Glutamatergic neuron (in vitro differentiated cells): ENCODE measurements at places on chromosomes 6 and 20.

- no peak for DNase-seq
Measured at GRCh38 chr20:17430125-17430950, 100.8 kb downstream of the BFSP1 start.

DNA sequence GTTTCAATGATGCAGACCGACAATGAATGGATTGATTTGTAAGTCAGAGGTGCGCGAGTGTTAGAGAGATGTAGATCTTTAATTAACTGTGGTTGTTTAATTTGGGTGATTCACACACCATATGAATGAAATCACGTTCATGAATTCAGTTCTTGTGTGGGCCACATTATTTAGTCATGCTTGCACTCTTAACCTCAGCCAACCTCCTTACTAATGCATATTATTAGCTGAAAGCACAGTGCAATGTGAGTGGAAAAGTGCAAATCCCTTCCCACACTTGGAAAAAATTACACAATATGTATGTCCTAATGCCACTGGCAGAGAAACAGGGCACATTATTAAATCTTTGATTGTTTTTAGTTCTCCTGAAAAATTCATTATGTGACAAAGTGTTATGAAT lies 512.5 kb downstream of the BCKDHB start:
- no peak for DNase-seq

DNA sequence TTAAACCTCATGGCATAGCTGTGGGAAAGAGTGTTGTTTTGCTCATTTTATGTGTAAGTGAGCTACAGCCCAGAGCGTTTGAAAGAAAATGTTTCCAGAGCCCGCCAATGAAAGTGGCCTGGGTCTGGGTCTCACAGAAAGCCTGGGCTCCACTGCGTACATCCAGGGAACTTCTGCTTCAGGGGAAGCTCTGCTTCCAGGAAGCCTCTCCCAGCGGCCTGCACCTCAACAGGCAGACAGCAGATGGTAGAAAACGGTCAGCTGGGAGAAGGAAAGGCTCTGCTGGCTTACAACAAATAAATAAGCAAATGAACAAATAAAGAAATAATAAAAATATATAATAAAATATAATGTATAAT lies 270.5 kb upstream of the SUPT3H start:
- DNase-seq = peak; percentile 32

DNA sequence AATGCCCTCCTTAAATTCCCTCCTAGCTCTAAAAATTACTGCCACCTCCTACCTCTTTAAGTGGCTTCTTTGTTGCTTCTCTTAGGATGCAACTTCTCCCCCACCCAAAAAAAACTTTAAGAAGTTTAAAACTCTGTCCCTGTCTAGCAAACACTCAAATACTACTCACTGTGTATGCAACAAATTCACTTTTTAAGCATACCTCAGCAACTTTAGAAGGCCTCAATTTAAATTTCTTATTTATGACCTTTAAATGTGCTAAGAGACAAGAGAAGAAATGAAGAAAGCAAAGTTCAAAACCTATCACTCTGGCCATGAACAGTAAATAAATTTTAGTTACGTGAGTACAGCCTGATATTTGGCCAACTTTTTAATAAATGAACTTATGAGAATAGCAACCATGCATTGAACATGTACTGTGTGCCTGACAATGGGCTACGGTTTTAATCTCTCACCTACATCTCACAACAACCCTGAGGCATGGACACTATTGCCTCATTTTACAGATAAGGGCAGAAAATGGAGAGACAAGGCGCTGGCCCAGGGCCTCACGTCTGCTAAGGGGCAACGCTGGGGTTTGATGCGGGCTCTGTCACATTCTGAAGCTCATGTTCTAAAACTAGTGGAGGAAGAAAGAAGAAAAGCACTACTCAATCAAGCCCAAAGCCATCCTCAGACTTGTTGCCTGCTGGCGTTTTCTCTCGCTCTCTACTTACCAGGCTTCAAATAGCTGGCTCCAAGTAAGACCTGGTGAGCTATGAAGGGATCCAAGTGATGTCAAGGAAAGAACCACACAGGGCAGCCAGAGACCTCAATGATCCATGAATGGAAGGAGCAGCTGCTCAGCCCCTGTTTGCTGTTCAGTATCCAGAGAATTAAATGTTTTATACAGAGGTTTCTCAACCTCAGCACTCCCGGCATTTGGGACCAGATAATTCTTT lies 99.8 kb downstream of the TBC1D7 start:
- DNase-seq = no peak

DNA sequence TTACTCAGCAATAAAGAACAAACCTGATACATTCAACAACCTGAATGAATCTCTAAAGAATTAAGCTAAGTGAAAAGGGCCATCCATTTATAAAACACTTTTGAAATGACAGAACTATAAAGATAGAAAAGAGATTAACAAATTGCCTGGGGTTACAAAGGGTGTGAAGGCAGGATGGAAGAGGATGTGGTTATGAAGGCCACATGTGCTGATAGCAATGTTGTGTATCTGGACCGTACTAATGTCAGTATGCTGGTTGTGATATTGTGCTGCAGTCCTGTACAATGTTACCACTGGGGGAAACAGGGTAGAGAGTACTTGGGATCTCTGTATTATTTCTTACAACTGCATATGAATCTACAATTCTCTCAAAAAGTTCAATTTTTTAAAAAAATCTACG lies 36.4 kb downstream of the ELOVL5 start:
- DNase-seq = no peak

GRCh38 chr6:20182926-20183521 lies 29.2 kb downstream of the MBOAT1 start:
- DNase-seq = no peak

- no peak for DNase-seq
Measured at GRCh38 chr6:132675002-132675401, 16.0 kb upstream of the TAAR1 start.

- DNase-seq = no peak
Measured at GRCh38 chr6:154962753-154963152, 32.4 kb upstream of the TIAM2 start.

- no peak for DNase-seq
Measured at GRCh38 chr6:105769197-105769596, 316.9 kb upstream of the PRDM1 start.

GRCh38 chr6:71153755-71154325 lies 134.8 kb upstream of the OGFRL1 start:
- no peak for DNase-seq

GRCh38 chr20:41228858-41229257 lies 88.7 kb downstream of the ZHX3 start:
- DNase-seq = no peak

- no peak for DNase-seq
Measured at GRCh38 chr6:139251045-139251690, 40.6 kb downstream of the TXLNB start.

DNA sequence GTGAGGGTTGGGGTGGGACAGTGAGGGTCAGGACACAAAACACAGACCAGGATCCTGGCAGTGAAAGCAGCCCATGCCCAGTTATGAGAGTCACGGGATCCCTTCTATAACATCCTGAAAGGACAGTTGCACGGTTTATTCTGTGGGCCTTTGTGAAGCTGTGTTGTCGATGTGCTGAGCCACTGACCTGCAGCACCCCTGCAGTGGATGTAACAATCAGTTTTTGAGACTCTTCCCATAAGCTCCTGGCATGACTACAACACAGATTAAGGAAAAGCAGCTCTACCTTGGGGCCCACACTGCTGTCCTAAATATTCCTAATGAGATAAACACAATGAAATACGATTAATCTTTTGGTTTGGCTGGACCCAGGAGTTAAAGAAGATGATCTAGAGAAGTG lies 3.7 kb downstream of the PYGB start:
- DNase-seq = no peak

DNA sequence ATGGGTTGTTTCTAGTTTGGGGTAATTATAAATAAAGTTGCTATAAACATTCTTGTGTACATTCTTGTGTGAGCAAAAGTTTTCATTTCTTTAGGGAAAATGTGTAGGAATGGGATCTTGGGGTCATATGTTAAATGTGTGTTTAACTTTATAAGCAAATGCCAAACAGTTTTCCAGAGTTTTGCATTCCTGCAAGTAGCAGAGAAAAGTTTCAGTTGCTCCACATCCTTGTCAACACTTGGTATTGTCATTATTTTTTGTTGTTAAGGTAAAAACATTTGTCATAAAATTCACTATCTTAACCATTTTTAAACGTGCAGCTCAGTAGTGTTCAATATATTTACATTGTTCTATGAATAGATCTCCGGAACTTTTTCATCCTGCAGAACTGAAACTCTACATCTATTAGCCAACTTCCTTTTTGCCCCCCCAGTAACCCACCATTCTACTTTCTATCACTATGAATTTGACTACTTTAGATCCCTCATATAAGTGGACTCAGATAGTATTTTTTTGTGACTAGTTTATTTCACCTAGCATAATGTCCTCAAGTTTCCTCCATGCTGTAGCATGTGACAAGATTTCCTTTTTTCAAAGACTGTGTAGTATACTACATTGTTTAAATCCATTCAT lies 48.4 kb downstream of the PHACTR2 start:
- DNase-seq = no peak
